Daoy (cell line): ENCODE measurements at places on chromosomes 7 and 10. TPM values are rescaled to one million over a fixed set of nuclear protein-coding genes. Genes with fewer than 3 reads are reported as not detected.

DNA sequence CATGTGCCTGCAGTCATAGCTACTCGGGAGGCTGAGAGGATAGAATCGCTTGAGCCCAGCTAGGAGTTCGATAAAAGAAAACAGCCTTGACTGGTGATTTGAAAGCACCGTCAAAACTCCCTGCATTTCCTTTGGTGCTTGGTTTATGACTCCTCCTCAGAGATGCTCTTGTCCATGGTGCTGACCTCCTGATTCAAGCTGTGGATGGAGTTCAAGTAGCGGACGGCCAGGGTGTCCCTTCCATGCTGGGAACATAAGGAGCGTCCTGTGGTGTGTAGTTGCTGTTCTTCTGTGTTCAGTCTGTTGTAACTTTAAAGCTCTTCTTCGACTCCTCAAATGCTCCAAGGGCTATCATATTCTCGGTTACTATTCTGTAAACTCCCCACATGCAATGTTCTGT, 382.5 kb upstream of the KIAA1217 start:
- DNase-seq, result peak; percentile 16

The ACSM6 gene
- total RNA-seq, result not detected in 2 replicates

The RAMP3 gene
- total RNA-seq, result not detected in 2 replicates

The FAM241B gene
- 2.8 and 4.6 TPM in 2 replicates for total RNA-seq

DNA sequence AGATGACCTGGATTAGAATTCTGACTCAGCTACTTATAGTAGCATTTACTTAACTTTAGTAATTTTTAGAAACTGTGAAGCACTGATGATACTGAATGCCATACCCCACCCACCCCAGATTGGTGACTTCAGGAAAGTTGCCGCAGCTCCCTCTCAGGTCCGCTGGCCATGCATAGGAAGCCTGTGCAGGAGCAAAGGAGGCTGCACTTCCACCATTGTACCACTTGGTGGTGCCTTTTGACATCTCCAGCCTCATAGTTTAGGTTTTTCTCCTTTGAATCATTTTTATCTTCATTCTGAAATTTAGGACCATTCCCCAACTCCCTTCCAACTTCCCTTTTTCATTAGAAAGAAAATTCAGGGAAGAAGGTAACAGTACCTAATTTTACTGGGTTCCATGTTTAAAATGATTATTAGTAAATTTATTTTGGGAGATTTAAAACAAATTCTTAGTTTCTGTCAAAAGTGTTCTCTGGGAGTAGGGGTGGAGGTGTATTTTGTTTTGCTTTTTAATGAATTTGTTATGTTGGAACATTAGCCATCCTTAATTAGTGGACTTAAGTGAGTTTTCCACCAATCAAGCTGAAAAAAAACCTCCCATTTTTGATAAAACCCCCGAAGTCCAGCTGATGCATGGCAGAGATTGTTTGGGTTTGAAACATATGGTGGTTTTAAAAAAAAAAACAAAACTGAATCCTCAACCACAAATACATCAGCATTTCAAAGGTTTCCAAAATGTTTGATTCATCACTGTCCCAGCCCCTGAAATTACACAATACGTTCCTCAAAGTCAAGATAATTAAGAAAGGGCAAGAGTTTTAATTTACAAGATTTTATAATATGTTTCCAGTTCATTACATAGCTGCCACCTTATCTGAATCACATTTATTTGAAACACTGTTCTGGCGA, 109.6 kb downstream of the WNT2 start:
- DNase-seq, result peak; percentile 78

The OR13A1 gene
- not detected in 2 replicates for total RNA-seq

DNA sequence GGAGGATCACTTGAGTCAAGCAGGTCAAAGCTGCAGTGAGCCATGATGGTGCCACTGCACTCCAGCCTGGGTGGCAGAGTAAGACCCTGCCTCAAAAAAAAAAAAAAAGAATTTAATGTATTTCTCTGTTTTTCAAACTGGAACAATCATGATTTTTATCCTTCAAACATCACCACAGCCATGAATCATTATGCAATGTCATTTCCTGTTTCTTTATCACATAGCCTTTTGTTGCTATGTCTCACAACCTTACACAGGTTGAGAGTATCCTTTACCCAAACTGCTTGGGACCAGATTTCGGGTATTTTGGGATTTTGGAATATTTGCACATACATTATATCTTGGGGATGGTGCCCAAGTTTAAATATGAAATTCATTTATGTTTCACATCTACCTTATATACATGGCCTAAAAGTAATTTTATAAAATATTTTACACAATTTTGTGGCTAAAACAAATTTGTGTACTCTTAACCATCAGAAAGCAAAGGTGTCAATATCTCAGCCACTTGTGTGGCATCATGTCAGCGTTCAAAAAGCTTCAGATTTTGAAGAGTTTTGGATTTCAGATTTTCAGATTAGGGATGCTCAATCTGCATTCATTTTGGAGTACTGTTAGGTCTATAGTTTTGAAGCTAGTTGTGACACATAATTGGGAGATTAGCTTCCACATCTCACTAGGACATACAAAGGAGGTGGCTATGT, 8.2 kb downstream of the NT5C3A start:
- DNase-seq, result peak; percentile 29

- peak; percentile 89 for DNase-seq
Measured at GRCh38 chr7:116500078-116500853, 728 bp downstream of the CAV2 start.

The OR6B1 gene
- not detected in 2 replicates for total RNA-seq

DNA sequence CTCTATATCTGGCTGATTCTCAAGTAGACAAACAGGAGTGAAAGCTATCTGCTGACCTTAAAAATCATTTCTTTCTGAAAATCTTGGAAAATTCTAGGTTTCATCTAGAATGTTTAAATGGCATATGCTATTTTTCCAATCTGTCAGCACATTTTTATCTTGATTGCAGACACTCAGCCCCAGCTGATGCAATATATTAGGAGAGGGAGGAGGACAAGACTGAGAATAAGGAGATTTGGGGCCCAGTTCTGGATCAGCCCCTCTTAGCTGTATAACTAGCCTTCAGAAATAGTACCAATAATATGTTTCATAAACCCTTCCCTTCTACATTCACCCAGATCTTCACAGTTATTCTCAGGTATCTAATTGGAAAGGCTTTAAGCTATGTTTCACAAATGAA, 131.2 kb downstream of the HDAC9 start:
- DNase-seq, result no peak

DNA sequence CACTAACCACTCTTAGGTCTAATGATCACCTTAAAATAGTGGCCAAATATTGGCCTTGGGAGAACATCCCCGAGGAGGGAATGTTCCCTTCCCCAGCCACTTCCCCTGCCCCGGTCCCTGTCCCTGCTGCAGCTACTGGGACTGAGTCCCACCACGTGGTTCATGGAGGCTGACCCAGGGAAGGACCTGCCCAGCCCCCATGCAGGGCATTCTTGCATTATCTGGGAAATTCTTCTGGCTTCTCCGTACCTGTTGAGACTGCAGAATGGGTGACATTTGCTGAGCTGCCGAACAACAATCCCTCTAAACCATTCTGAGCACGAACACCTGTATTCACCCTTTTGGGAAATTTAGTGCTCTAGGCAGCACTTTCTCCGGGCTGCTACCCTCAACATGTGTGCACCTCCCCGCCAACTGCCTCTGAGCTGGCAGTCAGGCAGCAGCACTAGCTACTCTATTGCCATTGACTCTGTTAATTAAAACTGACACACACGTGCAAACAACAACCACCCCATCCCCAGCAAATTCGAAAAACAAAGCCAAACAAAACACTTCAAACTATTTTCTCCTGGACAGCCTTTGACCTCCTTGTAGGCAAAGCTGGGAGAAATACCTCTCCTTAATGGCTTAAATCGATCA, 567.4 kb upstream of the MKI67 start:
- no peak for DNase-seq

DNA sequence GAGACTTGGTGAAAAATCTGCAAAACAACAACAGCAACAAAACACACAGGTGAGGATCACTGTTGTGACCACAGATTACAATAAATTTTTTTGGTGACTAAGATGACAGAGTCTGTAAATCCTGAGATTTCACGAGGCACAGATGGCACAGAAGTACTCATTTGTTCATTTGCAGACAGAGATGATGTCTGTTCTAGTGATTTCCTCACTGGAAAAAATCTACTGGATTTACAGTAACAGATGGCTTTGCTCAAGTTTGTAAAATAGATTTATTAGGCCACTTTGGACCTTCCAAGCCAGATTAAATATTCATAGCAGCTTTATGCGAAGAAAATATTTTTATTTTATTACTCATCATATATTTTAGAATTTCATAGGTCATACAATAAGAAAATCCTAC, 113.5 kb upstream of the IL6 start:
- DNase-seq, result no peak

- DNase-seq, result no peak
Measured at GRCh38 chr7:139767561-139767982, 10.2 kb downstream of the HIPK2 start.

GRCh38 chr10:11595395-11595692, 16.1 kb downstream of the USP6NL start:
- peak; percentile 9 for DNase-seq

DNA sequence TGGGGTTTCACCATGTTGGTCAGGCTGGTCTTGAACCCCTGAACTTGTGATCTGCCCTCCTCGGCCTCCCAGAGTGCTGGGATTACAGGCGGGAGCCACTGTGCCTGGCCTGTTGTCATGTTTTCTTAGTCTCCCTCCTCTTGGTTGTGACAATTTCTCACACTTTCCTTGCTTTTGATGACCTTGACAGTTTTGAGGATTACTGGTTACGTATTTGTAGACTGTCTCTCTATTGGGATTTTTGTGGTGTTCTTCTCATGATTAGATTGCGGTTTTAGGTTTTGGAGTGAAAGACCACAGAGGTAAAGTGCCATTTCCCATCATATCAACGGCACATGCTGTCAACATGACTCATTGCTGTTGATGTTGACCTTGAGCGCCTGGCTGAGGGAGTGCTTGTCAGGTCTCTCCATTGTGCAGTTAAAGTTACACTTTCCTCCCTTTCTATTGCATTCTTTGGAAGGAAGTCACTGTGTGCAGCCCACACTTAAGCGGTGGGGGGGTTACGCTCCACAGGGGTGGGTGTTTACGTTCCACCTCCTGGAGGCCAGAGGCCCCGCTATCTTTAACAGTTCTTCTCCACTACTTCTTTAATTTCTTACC, 10.8 kb downstream of the NEURL1 start:
- DNase-seq, result peak; percentile 92

The ANKRD2 gene
- total RNA-seq, result not detected in 2 replicates

The CC2D2B gene
- total RNA-seq, result 0.29 TPM in 1 of 2 replicates, not detected in the other

- DNase-seq, result no peak
Measured at GRCh38 chr10:1152386-1153250, 96.4 kb downstream of the WDR37 start.

The CYP26C1 gene
- total RNA-seq, result 0.11 TPM in 1 of 2 replicates, not detected in the other

DNA sequence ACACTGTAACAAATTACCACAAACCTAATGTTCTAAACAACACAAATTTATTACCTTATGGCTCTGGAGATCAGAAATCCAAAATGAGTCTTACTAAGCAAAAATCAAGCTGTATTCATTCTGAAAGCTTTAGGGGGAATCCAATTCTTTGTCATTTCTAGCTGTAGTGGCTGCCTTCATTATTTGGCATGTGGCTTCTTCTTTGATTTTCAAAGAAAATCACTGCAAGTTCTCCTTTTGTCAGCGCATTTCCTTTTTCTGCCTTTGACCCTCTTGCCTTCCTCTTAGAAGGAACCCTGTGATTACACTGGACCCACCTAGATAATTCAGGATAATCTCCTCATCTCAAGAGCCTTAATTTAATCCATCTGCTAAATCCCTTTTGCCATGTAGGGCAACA, 36.9 kb downstream of the ZPBP start:
- DNase-seq, result no peak

DNA sequence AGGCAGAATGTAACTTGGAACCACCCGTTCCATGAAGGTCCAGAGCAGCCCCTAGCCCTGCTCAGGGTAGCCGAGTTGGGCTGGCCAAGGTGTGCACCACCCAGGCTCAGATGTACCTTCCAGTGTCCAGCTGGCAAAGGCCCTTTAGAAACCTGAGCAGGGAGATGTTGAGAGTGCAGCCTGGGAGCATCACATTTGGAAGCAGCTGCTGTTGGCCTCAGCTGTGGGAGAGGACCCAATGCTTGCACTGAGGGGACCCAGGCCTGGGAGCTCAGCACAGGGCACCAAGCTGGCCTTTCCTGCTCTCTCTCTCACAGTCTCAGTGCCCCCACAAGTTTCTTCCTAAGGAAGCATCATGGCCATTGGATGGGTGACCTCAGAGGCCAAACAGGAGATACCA, 33.5 kb downstream of the ANXA8 start:
- no peak for DNase-seq

The HPSE2 gene
- 0.06 and 0.54 TPM in 2 replicates for total RNA-seq

The HSPA12A gene
- 4.9 and 11.0 TPM in 2 replicates for total RNA-seq

- DNase-seq, result no peak
Measured at GRCh38 chr10:6052247-6053221, 9.6 kb downstream of the IL2RA start.

GRCh38 chr10:133277993-133278576, 1.4 kb upstream of the ADAM8 start:
- no peak for DNase-seq

- peak; percentile 19 for DNase-seq
Measured at GRCh38 chr7:96591900-96592676, 117.6 kb downstream of the SEM1 start.

- no peak for DNase-seq
Measured at GRCh38 chr7:151706277-151707104, 170.4 kb downstream of the PRKAG2 start.
